ENCODE measurements at places on chromosomes 11 and 22. TPM values are rescaled to one million over a fixed set of nuclear protein-coding genes. Genes with fewer than 3 reads are reported as not detected.

The LSP1 gene
- 6.0 TPM for polyA plus RNA-seq

The PNPLA2 gene
- 12.9 TPM for polyA plus RNA-seq

DNA sequence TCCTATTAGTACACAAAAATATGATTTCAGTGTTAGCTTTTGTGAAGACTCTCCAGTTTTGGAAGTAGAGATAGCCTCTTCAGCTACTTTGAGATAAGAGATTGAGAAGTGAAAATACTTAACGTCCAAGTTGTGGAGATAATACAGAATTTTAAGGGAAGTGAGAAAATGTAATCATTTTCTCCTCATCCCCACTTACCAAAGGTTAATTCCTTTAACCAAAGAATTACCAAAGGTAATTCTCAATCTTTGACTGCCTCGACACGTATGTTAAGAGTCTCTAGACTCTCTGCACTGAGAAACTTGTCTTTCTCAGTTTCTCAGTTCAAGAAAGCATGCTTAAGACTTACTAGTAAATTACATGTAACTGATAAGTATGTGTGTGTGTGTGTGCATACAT lies 15.3 kb downstream of the C11orf54 start:
- no peak for DNase-seq

DNA sequence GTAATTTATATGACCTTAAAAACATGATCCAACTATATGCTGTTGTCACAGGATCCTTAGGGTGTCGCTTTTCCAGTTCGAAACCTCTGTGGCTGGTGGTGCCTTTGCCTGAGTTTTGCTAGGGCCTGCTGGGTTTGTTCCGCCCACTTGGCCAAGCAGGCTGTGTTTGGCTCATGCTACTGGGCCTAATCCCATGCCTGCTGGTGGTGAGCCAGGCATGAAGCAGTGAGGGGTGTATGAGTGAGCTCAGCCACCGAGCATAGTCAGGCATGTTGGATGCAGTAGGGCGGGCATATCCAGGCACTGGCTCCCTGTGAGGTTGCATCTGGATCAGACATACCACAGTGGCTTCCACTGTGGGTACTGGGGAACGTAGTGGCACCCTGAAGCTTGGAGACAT lies 16.3 kb downstream of the NPAT start:
- no peak for DNase-seq

DNA sequence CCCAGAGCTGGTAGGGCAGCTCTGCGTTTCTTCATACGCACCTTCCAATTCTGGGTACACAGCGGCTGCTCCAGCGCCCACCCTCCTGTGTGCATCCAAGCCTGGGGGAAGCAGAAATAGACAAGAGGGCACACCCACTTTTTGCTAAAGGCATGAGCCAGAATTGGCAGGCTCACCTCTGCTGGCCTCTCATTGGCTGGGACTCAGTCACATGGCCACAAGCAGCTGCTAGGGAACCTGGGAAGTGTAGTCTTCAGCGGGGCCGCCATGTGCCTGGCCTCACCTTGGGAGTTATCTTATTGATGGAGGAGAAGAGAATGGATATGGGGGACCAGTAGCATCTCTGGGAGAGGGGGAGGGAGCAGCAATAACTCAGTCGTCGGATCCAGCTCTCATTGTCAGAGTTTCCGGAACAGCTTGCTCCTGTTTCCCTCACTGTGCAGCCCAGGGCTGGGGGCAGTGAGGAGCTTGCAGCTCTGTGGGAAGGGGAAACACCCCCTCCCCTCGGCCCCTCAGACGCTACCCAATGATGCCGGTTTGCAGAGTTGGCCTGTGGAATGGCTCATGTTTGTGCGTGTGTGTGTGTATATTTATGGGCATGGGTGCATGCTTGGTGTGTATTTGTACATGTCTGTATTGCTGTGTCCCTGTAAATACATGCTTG lies 11.8 kb upstream of the MIEF1 start:
- peak; percentile 58 for DNase-seq

DNA sequence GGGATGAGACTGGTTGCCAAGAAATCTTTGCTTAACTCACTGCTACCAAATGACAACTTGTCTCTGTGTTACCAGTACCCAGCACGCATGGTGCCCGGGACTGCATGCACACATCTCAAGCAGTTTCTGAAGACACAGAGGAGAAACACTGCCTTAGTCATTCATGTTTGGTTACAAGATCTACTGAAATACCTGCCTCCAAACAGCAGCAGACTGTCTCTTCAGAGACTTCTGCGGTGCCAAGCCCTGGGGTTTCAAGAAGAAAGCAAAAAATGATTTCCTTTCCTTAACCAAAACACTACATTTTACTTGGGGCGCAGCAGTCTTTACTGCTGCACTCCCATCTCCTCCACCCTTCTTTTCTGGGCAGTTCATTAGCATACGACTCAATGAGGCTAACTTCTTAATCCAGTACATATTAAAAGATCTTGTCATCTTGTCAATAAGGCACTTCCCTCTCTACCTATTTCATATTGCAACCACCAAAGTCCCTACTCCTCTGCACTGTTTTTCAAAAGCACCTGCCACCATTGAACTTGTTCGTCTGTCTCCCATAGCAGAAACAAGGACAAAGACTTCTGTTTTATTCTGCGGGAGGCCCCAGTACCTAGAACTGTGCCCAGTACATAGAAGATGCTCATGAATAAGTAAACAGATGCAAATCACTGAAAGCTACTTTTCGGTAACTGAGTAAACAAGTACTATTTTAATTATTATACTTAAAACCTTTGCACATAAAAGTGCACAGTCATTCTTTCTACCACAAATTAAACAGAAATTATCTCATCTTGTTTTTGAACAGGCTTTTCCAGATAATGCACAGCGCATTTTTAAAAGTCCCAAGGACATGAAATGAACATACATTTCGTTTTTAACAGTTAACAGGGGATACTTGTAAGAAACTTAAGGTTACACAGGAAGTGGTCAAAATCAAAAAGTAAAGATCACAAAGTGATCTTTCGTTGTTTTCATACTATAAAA lies 4.0 kb downstream of the NAP1L4 start:
- no peak for DNase-seq

The MMP1 gene
- 0.25 TPM for polyA plus RNA-seq

The GPR83 gene
- 0.01 TPM for polyA plus RNA-seq

GRCh38 chr11:90890347-90890746 lies 667.5 kb upstream of the CHORDC1 start:
- no peak for DNase-seq

The MPPED2 gene
- polyA plus RNA-seq = 7.6 TPM

DNA sequence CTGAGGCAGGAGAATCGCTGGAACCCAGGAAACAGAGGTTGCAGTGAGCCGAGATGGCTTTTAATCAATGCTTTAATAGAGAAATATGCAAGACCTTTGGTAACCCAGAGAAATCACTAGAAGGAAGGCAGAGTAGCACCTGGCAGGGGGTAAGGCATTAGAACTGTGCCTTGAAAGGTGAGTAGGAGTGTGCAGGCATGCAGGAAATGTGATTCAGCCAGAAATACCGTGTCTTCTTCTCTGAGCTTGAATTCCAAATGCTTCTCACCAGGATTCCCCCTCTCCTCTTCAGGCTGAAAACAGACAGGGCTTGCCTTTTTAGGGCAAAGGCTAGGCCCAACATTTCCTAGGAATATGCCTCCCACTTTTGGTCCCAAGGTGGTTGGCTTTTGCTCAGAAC lies 51.0 kb downstream of the OR4D9 start:
- DNase-seq = no peak

DNA sequence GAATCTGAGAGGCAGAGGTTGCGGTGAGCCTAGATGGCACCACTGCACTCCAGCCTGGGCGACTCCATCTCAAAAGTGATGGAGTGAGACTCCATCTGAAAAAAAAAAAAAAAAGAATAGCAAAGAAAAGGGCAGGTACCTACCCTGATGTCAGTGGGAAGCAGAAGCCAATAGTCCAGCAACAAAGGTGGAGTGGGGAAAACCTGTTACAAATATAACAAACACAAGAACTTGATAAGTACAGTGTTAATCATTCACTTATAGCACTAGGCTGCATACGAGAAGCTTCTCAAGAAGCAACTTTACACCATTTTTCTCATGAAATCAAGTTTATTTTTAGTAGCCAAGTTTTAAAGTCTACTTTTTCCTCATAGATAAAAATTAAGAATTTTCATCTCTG lies 62.5 kb upstream of the YWHAH start:
- no peak for DNase-seq

The KRTAP5-7 gene
- polyA plus RNA-seq = not detected

GRCh38 chr11:6531267-6531752 lies 34.2 kb downstream of the DNHD1 start:
- no peak for DNase-seq

GRCh38 chr22:23243006-23243573 lies 62.8 kb downstream of the BCR start:
- DNase-seq = no peak

DNA sequence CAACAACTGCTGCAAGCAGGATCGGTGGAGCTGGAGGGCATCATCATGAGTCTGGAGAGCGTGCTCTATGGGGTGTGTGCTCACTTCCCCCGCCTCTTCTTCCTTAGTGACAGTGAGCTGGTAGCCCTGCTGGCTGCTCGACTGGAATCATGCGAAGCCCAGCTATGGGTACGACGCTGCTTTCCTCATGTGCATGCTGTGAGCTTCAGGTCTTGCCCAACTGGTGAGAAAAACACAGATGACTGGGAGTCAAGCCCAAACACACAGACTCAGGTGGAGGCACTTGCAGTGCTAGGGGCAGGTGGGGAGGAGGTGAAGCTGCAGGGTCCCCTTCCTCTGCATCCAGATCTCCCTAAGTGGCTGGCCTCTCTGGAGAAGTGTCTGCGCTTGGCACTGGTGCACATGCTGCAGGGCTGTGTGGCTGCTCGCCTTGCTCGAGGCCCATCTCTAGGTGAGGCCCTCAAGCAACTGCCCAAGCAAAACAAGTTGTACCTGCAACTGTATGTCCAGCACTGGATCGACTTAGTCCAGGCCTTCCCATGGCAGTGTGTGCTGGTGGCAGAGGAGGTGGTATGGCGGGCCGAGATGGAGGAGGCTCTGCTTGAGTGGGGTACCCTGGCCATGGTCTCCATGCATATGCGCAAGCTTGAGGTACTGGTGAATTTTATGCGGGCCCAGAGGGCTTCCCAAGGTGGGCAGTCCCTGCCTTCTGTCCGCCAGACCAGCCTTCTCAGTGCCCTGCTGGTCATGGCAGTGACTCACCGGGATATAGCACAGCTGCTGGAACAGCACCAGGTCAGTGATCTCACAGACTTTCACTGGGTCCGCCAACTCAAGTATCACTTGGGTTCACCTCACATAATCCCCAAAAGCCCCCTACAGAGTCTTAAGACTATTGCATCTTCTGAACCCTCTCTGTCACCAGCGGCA lies 48.1 kb downstream of the DNHD1 start:
- no peak for DNase-seq

- no peak for DNase-seq
Observed at GRCh38 chr11:74646954-74647353, 54.6 kb downstream of the POLD3 start.

The MUC6 gene
- 0.06 TPM for polyA plus RNA-seq

The MUC5B gene
- polyA plus RNA-seq = 0.02 TPM

GRCh38 chr11:9459667-9460321 lies 1.0 kb upstream of the ZNF143 start:
- DNase-seq = peak; percentile 14

The SULT4A1 gene
- 1.9 TPM for polyA plus RNA-seq

The DYNC2H1 gene
- polyA plus RNA-seq = 17.6 TPM

The ARRB1 gene
- 27.2 TPM for polyA plus RNA-seq

GRCh38 chr11:132409573-132410355 lies 1039.3 kb downstream of the NTM start:
- no peak for DNase-seq

The KRTAP5-11 gene
- not detected for polyA plus RNA-seq

- DNase-seq = peak; percentile 56
Observed at GRCh38 chr11:36478700-36479329, 31.3 kb downstream of the TRAF6 start.

The MYEOV gene
- polyA plus RNA-seq = 0.21 TPM

GRCh38 chr11:40688369-40688768 lies 771.1 kb downstream of the LRRC4C start:
- DNase-seq = no peak

The TRIM66 gene
- polyA plus RNA-seq = 2.6 TPM

DNA sequence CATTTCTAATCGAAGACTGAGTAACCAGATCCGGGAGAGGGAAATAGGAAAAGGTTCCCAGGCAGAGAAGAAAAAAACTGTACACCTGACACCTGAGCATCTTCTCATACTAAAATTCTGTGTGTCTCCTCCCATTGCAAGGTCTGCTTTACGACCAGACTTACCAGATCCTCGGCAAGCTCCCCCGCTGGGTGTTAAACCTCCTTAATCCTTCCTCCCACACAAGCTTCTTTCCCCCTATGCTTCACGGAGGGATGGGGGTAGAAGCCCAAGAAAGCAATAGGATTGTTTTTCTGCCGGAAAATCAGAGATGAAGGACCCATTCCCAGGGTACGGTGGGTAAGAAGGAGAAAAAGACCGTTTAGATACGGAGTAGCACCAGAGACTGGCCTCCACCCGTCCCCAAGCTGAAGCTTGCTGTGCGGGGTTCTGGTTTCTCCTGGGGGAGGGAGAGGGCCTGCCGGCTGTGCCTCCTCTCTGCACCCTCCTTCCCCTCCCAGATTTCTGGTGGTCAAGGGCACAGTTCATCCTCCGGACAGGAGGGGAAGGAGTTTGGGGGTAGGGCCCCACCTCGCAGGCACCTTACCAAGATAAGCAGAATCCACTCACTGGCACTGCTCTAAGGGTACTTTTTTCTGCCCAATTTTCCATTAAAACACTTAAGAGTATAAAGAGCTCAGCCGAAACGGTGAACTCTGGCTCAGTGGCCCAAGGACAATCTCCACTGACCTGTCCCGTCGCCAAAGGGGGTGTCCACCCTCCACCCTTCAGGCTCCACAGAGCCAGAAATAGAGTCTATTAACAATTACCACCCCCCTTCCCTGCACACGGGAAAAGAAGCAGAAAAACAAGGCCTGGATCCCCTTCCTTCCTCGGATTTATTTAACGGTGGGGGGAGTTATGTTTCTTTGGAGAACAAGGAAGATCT lies 1.2 kb downstream of the TOB2 start:
- peak; percentile 47 for DNase-seq

GRCh38 chr11:20611892-20612291 lies 12.5 kb downstream of the SLC6A5 start:
- no peak for DNase-seq

DNA sequence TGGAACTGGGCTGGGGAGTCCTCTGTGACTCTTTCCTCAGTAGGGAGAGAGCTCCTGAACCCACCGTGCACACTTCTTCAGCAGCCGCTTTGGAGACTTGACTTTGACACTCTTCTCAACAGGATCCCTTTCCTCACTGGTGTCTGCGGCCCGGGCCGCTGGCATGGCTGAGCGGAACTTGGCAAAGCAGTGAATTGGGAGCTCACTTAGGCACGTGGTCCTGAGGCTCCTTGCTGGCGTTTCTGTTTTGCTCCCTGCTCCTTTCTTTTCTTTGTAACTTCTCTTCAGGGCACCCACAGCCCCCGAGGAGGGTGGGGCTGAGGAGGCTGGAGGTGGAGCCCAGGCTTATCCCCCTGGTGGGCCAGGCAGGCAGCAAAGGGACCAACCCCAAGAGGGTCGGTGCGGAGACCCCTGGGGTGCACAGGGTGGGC lies 8.4 kb upstream of the KCNQ1OT1 start:
- peak; percentile 70 for DNase-seq
